ENCODE measurements at places on chromosomes 3 and 15. TPM values are rescaled to one million over a fixed set of nuclear protein-coding genes. Genes with fewer than 3 reads are reported as not detected.

- DNase-seq: no peak
- H3K4me1 ChIP-seq: peaks cover 27% of the 10 kb centered on the region
- H3K27ac ChIP-seq: no peak overlapping the region
- no peaks in the 10 kb centered on the region for H3K36me3 ChIP-seq
Observed at GRCh38 chr3:159186581-159186980, 384.7 kb downstream of the MFSD1 start.

DNA sequence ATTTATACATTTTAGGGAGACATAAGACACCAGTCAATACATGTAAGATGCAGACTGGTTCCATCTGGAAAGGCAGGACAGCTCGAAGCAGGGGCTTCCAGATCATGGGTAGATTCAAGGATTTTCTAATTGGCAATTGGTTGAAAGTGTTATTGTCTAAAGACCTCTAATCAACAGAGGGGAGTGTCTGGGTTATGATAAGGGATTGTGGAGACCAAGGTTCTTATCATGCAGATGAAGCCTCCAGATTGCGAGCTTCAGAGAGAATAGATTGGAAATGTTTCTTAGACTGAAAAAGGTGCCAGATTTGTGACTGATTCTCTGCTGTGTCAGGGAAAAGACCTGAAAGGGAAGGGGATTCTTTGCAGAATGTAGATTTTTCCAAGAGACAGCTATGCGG, 15.1 kb downstream of the TM2D3 start:
- H3K36me3 ChIP-seq: peaks cover 52% of the 10 kb centered on the region
- H3K27ac ChIP-seq: no peak overlapping the region
- H3K4me1 ChIP-seq: peaks cover 14% of the 10 kb centered on the region
- DNase-seq: no peak
- H3K27me3 ChIP-seq: no peaks in the 10 kb centered on the region

DNA sequence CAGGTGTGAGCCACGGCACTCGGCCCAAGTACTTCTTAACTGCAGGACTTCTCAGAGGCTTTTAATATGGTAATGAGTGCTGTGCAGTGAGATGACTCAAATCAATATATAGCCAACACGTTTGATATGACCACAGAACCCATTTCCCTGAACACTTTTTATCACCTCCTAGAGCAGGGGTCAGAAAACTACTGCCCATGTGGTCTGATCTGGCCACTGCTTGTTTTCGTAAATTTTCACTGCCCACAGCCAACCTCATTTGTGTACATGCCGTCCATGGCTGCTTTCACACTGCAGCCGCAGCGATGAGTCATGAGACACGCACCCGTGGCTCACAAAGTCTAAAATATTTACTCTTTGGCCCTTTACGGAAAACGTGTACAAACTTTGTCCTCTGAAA, 179.2 kb downstream of the RORA start:
- no peaks in the 10 kb centered on the region for H3K4me1 ChIP-seq
- peaks cover 10% of the 10 kb centered on the region for H3K27me3 ChIP-seq
- DNase-seq: no peak
- H3K27ac ChIP-seq: no peak overlapping the region

- no peaks in the 10 kb centered on the region for H3K27me3 ChIP-seq
- H3K36me3 ChIP-seq: no peaks in the 10 kb centered on the region
- DNase-seq: no peak
- no peak overlapping the region for H3K4me3 ChIP-seq
- no peak overlapping the region for H3K27ac ChIP-seq
Observed at GRCh38 chr3:151318991-151319390, 2.4 kb upstream of the GPR87 start.

DNA sequence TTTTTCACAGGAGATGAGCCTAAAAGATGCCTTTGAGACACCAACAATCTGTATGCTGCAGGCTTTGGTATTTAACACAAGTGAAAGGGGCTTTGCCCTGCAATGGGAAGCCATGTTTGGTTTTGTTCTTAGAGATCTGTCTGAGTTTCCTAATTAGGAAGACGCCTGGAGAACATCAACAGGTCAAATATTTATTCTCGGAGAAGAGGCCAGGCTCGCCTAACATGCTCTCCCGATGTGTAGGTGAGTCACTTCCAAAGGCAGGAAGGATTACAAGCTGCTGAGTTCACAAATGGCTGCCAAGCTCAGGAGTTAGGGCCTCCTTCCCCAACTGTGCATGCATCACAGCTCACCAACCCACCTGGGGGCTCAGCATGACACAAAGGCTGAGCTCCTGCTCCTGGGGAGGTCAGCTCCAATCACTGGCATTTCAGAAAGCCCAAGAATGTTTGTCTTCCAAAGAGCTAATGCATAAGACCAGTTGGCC, 119.5 kb upstream of the PRICKLE2 start:
- H3K27me3 ChIP-seq: peaks cover 3% of the 10 kb centered on the region
- H3K27ac ChIP-seq: no peak overlapping the region
- no peak for DNase-seq
- H3K36me3 ChIP-seq: no peaks in the 10 kb centered on the region

DNA sequence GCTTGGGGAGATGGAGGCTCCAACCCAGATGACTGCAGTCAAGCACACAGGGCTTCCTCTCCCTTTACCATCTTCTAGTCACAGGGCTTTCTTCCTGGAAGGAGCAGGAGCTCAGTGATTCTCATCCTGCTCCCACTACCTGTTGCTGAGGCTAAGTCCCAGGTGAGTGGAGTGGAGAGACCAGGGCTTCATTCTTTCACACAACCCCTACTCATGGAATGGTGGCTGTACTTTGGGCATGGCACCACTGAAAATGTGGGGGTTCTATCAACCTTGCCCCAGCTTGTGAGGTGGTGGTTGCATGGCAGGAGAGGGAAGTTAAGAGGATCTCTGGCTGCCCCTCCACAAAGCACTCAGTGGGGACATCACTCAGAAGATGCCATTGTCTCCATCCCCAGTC, 36.8 kb upstream of the RAD18 start:
- H3K27me3 ChIP-seq: peaks cover 6% of the 10 kb centered on the region
- DNase-seq: no peak
- H3K27ac ChIP-seq: no peak overlapping the region

DNA sequence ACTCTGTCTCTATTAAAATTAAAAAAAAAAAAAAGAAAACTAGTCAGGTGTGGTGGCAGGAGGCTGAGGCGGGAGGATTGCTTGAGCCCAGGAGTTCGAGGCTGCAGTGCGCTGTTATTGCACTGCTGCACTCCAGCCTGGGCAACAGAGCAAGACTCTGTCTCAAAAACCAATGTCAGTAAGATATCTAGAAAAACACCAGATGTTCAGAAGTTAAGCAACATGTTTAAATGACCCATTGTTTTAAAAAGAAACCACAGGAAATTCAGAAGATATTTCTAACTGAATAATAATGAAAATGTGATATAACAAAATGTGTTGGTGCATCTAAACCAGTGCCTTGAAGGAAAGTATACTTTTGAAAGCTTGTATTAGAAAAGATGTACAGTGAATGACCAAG, 203.4 kb upstream of the CGNL1 start:
- no peak overlapping the region for H3K27ac ChIP-seq
- DNase-seq: no peak
- peaks cover 9% of the 10 kb centered on the region for H3K4me1 ChIP-seq
- H3K36me3 ChIP-seq: peaks cover 30% of the 10 kb centered on the region
- no peaks in the 10 kb centered on the region for H3K27me3 ChIP-seq

GRCh38 chr3:53941950-53942349, 50.3 kb upstream of the SELENOK start:
- H3K36me3 ChIP-seq: no peaks in the 10 kb centered on the region
- H3K27ac ChIP-seq: no peak overlapping the region
- H3K27me3 ChIP-seq: peaks cover 13% of the 10 kb centered on the region
- no peaks in the 10 kb centered on the region for H3K4me1 ChIP-seq
- H3K4me3 ChIP-seq: no peak overlapping the region
- DNase-seq: no peak

DNA sequence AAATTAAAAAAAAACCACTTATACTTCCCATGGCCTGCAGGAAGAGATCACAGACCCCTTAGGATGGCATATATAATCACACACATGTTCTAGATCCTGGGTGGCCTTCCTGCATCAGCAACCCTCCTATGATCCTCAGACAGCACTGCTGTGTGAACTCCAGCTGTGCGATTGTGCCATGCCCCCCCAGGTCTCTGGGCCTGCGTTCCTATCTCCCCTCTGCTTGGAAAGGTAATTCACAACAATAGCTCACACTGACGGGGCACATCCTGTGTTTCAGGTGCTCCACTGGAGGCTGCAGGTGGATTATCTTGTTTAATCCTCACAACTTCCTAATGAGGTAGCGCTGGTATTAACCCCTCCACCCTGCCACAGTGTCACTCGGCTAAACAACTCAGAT, 71.2 kb upstream of the GLCE start:
- no peak overlapping the region for H3K4me3 ChIP-seq
- no peaks in the 10 kb centered on the region for H3K36me3 ChIP-seq
- peaks cover 28% of the 10 kb centered on the region for H3K27me3 ChIP-seq

- H3K4me3 ChIP-seq: no peak overlapping the region
- no peak overlapping the region for H3K27ac ChIP-seq
- no peaks in the 10 kb centered on the region for H3K27me3 ChIP-seq
Observed at GRCh38 chr3:58135712-58136543, 74.8 kb downstream of the DNASE1L3 start.

The GOLGA8A gene
- total RNA-seq: 160 TPM

The ADPRH gene
- total RNA-seq: 43.8 TPM

The RNU5B-1 gene
- 32.5 TPM for total RNA-seq

All from activated B cell treated with CpG ODN at 0.5 μM for 24 hours (primary cell).